ENCODE measurements at places on chromosomes 3 and 15.

- DNase-seq = no peak
Measured at GRCh38 chr15:75446151-75446550, 5.3 kb downstream of the SIN3A start.

DNA sequence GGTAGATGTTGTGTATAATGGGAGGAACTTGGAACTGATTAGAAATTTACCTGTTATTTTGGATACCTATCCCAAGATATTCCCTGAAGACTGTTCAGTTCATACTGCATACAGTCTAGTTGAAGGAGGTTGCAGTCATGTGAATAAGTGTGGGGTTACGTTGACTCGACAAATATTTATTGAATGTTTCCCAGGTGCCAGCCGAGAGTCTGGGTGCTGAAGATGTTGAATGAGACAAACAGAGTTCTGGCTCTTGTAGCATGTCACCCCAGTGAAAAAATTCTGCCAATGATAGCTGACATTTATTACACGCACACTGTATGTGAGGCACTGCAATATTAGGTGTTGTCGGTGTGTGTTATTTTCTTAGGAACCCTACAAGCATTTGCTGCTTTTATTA lies 176.0 kb downstream of the KCNMB2 start:
- no peak for DNase-seq

- no peak for DNase-seq
Measured at GRCh38 chr3:42013691-42014457, 52.0 kb upstream of the ULK4 start.

DNA sequence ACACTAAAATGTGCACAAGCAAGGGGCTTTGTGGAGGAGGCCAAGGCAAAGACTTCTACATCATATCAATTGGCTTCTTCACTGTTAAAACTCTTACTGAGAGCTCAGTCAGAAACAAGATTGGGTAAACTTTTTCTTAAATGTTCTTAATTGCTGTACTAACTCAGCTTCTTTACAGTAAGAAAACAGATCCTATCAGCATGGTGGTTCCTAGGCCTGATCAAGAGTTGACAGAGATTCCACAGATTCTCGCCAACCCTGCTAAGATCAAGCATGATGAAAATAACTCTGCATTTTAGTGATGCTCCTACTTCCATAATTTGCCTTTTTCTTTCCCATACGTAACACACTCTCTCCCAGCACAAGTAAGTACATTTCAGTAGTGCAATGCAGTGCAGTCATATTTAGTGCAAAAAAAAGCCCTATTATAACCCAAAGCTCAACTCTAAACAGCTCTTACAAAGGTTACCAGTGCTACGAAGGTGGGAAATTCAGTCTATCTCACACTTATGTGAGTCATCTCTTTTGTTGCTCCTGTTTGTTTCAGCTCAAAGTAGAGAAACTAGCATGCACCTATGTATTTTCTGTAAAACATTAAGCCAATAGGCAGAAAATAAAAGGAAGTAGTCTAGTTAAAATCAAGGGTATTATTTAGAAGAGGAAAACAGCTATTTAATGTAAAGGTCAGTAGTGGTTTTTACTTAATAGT lies 29.9 kb downstream of the TIGIT start:
- no peak for DNase-seq

DNA sequence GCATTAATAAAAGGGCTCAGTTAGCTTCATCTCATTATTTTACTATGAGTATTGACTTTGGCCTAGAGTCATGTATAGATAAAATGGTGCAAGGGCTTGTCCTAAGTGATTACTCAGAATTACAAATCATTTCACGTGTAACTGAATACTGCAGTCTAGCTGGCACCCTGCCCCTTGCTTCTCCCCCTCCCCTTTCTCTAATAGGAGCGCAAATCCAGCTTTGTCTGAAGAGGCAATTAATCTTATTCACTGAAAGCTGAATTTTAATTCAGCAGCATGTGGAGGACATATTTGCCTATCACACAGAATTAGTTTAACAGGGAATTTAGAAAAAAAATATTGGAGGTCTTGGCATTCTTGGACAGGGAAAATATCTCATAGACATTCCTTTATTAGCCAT lies 412.1 kb upstream of the DPH6 start:
- peak; percentile 7 for DNase-seq

Measured in AG10803 (cell line).